H7 (cell line): ENCODE measurements at places on chromosomes 5 and 9.

GRCh38 chr5:107425541-107426031 is 245.2 kb downstream of the EFNA5 start:
- no peak for DNase-seq

GRCh38 chr9:69885474-69885929 is 64.9 kb downstream of the CFAP95 start:
- no peak for DNase-seq

DNA sequence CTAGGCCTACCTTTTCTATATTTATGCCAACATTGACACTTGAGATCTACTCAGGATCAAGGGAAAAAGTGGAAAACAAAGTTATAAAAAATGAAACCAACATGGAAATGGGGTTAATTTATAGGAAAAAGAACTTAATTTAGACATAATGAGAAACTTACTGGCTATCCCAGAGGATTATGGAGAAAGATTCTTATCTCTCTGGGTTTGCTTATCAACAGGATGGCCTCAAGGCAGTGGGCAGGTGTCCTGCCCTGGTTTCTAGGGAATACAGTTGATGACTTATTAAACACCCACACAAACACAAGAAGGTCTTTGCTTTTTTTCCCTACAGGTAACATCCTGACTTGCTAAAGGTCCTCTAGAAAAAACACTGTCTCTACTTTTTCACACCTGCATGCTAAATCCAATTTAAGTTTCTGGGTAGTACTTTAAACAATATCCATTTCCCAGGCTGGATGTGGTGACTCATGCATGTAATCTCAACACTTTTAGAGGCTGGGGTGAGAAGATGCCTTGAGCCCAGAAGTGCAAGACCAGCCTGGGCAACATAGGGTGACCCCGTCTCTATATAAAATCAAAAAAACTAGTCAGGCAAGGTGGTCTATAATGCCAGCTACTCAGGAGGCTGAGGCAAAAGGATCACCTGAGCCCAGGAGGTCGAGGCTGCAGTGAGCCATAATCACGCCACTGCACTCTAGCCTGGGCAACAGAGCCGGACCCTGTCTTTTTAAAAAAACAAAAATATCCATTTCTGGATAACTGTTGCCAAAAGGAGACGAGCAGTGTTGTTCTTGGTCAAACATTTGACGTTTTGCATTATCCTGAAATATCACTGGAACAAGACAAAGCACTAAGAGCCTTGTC is 6.6 kb upstream of the ZNF608 start:
- no peak for DNase-seq

GRCh38 chr9:104871961-104872527 is 55.9 kb downstream of the ABCA1 start:
- no peak for DNase-seq

DNA sequence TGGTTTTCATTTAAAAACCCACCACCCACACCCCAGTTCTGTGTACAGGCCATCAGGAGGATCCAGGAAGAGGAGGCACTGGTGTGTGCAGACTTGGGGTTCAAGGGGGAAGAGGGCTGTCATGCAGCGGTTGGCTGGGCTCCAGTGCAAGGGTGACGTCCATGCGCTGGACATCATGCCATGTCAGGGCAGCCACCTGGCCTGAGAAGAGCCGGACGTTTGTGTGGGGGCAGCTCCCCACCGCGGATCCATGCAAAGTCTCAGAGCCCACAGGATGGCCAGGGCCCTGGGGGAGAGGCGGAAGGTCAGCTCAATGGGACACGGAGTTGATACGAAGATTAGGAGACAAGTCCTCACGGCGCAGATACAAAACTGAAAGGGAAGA is 11.1 kb downstream of the BRD9 start:
- no peak for DNase-seq

DNA sequence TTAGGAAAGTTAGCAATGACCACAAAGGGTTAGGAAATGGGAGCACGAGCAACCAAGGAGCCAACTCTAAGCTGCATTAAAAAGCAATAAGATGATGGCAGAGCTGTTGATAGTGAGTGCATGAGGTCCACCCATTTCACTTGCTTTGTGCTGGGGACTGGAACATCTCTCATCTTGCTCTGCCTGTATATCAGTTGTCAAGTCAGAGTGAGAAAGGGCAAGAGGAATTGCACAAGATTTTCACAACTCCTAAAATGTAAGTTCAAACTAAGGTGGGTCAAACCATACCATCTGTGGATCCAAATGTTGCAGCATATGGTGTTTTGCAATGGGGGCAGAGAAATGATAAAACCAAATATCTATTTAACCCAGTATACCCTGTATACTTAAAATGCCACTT is 2.8 kb upstream of the ESM1 start:
- DNase-seq: no peak

DNA sequence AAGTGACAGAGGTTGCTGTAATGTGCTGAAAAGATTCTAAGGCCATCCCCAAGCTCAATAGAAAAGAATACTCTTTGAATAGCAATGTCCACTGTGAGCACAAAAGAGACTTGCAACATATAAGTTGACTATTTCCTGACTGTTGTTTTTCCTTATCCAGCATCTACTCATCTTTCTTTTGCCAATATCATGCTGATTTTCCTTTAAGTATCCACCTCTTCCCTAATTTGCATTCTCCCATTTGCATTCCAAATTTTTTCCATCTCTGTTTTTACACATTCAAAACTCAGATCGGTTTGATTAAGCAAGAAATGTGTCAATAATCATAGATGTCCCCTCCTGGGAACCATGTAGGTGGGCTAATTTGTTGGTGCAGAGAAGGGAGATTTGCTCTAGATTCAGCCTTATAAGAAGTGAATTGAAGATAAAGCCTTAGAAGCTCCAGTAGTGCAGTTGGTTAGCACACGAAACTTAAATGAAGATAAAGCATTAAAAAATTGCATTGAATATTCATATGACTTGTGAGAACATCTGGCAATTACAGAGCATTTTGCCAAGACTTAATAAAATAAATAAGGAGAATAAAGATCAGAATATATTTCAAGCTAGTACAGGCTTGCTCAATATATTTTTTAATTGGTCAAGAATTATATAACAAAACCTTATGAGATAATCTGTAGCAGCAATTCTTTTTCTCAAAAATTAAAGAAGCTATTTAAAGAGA is 267.6 kb downstream of the TMEM167A start:
- no peak for DNase-seq

GRCh38 chr9:98607787-98608186 is 100.9 kb downstream of the GABBR2 start:
- DNase-seq: no peak

GRCh38 chr5:133967124-133967523 is 1.3 kb downstream of the C5orf15 start:
- DNase-seq: no peak

DNA sequence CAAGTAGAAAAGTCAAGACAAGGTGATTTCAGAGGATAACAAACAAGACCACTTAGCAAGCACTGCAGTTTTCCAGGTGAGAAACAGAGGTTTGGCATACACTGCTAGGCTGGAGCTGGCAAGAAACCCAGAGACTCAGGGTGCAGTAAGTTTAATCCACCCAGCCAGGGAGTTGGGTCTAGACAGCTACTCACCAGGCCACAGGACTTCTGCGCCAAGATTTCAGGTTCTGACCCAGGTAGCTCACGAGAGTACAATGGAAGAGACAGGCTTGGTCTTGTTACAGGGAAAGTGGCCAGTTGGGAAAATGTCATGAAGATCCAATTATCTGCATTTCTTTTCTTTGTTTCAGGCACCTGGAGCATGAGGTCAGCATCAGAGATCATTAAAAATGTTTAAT is 9.8 kb downstream of the SMIM23 start:
- no peak for DNase-seq

DNA sequence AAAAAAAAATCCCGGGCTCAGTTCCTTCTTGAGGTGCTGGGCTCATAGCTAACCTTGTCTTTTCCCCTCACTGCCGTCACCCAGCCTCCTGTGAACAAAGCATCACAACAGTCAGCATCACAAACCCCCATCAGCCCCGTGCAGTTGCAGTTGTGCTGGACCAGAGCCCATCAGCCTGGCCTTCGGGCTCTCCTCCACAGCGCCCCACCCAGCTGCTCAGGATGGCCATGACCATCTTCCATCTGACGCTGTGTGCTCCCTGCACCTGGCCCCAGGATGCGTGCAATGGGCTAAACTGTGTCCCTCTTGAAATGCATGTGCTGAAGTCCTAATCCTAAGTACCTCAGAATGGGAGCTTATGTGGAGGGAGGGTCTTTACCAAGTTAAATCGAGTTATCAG is 48.1 kb downstream of the NSUN2 start:
- DNase-seq: no peak

DNA sequence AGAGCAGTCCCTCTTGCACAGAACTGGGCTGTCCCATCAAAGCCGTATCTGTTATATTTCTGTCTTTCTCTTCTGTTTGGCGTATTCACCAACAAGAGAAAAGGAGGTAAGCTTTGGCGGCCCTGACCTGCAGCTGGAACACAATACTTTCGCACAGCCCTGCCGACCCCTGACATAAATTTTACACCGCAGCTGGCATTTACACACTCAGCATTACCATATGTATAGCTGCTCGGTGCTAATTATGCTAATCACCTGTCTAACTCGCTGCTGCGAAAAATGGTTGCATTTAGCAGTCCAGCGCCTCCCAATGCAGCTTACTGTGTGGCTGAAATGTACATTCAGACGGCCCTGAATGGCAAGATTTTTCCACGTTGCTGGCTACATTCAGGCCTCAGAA is 20.8 kb downstream of the PTCH1 start:
- no peak for DNase-seq

GRCh38 chr5:162603443-162604070 is 536.0 kb downstream of the GABRG2 start:
- no peak for DNase-seq

- DNase-seq: no peak
Observed at GRCh38 chr5:174609116-174609515, 115.3 kb upstream of the MSX2 start.

DNA sequence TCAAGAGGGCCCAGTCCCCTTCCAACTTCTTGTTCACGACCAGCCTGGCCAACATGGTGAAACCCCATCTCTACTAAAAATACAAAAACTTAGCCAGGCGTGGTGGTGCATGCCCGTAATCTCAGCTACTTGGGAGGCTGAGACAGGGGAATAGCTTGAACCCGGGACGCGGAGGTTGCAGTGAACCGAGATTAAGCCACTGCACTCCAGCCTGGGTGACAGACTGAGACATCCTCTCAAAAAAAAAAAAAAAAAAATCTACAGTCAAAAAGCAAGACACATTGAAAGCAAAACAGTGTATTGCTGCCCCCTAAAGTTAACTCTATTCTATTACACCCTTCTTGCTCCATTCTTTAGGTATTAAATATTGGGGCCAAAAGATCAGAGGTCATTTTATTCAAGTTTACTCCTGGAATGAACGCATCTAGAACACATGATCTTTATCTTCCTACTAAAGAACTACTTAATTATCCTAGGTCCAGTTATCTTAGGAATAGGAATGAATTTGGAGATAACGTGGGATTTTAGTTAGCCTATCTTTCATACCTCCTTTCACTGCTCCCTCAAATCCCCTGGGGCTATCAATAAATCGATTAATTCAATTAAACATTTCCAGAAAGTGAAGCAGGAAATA is 2.4 kb downstream of the ATG12 start:
- peak; percentile 22 for DNase-seq

- DNase-seq: no peak
Observed at GRCh38 chr5:7803937-7804336, 47.0 kb downstream of the CFAP90 start.

DNA sequence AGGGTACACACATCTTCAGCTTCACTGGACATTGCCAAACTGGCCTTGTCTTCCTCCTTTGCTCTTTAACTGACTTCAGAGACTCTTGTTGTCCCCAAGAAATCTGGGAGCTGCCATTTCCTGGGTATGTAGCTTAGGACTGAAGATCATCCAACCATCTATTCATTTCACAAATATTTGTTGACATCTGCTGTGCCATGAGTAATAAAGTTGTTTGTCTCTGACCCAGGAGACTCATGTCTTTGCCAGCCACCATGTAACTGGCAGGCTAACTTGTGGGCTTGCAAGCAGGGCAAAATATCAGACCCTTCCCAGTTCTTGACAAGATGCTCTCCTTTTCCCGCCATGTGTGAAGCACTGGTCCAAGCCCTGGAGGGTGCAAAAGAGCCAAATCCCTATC is 17.1 kb upstream of the TOR1B start:
- DNase-seq: no peak

GRCh38 chr9:129990269-129991010 is 52.5 kb downstream of the FNBP1 start:
- no peak for DNase-seq

GRCh38 chr9:126354887-126355770 is 28.5 kb downstream of the MVB12B start:
- no peak for DNase-seq

GRCh38 chr5:35339616-35340100 is 109.4 kb upstream of the PRLR start:
- DNase-seq: no peak

DNA sequence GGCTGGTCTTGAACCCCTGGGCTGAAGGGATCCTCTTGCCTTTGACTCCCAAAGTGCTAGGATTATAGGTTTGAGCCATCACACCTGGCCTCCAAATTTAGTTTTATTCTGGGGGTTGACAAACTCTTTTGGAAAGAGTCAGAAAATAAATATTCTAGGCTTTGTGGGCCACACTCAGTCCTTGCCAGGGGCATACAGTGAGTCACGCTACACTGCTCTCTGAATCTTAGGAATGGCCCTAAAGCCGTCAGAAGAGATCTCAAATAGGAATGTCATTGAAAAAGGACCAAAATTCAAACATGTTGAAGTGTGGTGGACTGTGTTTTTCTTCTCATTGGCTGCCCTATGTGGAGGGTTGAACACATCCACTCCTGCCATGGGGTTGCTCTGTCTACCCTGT is 127.7 kb upstream of the BASP1 start:
- no peak for DNase-seq

- DNase-seq: no peak
Observed at GRCh38 chr5:146079695-146080373, 25.5 kb downstream of the PLAC8L1 start.

DNA sequence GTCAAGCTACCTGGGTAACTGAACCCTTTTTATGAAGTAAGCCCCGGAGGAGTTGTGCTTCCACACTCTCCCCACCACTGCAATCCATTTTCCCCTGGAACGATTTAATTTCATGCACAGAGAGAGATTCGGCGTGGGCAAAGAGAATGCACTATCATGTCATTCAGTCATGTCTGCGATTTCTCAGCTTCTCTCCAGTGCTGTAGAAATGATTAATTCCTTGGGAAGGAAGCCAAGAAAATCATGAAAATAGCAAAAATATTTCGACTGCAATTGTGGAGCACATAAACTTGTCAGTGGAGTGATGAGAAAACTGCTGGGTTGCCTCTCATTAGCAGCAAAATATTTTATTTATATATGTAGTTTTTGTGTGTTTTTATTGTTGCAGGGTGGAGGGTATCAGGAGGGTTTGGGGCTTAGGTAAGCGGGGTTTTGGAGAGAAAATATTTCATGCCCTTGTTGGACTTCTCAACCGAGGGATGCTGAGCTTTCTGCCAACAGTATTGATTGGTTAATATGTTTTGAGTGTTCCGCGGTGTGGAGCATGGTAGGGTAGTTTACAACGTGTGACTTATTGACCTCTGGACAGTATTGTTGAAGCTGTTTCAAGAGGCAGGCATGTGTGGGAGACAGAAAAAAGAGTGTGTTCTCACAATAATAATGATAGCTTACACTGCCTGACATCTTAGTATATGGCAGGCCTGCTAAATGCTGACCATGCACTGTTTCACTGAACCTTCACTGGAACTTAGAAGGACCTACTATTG is 69.3 kb downstream of the SGCD start:
- DNase-seq: no peak

- DNase-seq: no peak
Observed at GRCh38 chr9:88503081-88503844, 31.7 kb upstream of the NXNL2 start.
